Brain (organoid and tissue), 16 donors: ENCODE measurements at places on chromosomes 7 and 10.
A peak's percentile ranks its signal among the peaks of the same experiment; 100 is the strongest.

DNA sequence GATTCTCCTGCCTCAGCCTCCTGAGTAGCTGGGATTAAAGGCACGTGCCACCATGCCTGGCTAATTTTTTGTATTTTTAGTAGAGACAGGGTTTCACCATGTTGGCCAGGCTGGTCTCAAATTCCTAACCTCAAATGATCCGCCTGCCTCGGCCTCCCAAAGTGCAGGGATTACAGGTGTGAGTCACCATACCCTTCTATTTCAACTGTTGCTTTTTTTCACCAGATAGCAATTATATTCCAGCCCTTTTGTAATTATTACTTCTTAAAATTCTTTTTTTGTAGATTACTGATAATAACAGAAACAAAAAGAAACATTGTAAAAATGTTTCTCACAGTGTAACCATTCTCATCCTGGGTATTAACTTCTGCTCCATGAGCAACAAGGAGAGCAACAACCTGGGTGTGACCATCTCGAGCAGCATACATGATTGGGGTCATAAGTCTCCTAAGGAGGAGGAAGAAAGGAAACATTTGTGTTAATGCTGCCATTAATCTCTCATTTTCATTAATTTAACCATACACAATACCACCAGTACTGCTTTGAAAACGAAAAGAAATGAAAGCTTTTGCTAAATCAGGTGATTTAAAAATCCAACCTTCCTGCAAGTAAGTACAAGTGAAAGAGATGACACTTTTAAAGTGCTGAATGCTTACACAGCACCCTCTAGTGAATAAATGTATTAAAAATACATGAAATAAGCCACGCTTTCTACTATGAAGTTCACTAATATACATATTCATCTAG, 41.8 kb downstream of the ASZ1 start:
- peak; percentile 54 for DNase-seq

DNA sequence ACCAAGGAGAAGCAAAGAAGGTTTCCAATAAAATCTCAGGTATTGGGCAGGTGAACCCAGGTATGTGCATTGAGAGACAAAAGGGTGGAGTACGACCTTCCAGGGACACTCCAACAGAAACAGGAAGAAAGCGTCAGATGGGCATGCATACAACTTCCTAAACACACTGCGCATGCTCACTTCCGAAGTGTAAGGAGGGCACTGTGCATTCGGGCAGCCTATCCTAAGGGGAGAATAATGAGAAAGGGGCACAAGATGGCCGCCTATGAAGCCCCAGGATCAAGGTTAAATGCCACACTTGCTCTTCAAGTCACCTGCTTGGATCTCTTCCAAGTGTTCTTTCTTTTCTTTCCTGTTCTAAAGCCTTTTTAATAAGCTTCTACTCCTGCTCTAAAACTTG, 39.4 kb upstream of the PRSS1 start:
- DNase-seq, result no peak

GRCh38 chr10:67783606-67784294, 54.2 kb downstream of the DNAJC12 start:
- no peak for DNase-seq

DNA sequence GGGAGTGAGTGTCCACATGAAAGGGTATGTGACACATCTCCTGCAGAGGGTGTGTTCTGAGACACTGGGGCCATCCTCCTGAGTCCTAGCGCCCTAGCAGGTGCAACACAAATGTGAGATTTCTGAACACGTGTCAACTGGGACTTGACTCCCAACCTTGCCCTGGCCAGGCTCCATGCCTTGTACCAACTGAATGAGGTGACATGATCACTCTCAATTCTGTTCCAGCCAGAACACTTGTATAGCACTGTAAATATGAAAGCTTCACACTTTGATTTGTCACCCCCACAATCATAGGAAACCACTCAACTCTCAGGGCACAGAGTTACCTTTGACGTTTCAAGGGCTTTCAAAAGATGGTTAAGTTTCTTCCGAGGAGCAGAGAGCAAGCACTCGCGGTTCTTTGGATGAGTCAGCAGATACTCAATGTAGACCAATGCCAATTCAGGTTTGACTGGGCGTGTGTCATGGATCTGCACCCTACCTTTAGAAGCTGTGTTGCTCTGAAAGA, 48.6 kb downstream of the NCAPG2 start:
- DNase-seq, result no peak

- no peak for DNase-seq
Observed at GRCh38 chr10:106935978-106936451, 228.5 kb downstream of the SORCS1 start.

- no peak for DNase-seq
Observed at GRCh38 chr7:133015888-133016287, 66.0 kb downstream of the CHCHD3 start.

DNA sequence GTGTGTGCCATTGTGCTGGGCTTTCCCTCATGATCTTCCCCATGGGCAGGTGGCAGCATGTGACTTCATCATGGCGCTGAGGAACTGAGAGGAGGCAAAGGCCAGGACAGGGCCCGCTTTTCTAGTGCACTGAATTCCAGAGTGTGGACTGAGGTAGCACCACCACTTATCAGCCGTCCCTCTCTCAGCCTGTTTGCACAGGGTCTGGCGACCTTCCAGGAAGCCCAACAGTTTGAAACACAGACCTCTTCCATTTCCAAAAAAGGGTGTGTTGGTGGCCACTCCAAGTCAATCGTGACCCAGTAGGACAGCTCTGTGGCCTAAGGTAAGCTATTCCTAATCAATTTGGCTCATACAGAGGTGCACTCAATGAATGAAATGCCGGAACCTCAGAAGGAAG, 4.4 kb downstream of the DNAJC30 start:
- no peak for DNase-seq

GRCh38 chr10:43863859-43864591, 215.3 kb upstream of the ZNF32 start:
- DNase-seq, result no peak

- DNase-seq, result no peak
Observed at GRCh38 chr10:21285742-21286331, 239.6 kb downstream of the SKIDA1 start.

DNA sequence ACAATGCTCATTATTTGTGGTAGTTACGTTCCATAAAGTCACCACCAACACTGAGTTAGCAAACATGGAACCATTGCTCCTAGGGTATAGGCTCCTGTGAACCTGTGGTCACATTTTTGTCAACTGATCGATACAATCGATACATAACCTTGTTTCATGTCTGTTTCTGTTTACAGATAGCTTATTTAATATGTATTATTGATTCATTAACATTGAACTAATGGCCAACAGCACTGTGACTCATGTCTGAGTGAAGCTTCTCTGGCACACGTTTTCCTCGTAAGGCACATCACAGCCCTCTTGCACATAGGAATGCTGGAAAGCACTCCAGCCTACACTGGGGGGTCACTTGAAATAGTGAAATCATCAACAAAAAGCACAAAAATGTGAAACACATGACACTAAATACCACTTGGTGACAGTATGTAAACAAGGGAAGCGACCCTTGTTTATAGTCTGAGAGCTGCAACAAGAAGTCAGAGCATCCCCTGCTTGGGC, 27.0 kb downstream of the GHRHR start:
- DNase-seq, result no peak

- no peak for DNase-seq
Observed at GRCh38 chr10:74827694-74828093, 1.3 kb downstream of the KAT6B start.

DNA sequence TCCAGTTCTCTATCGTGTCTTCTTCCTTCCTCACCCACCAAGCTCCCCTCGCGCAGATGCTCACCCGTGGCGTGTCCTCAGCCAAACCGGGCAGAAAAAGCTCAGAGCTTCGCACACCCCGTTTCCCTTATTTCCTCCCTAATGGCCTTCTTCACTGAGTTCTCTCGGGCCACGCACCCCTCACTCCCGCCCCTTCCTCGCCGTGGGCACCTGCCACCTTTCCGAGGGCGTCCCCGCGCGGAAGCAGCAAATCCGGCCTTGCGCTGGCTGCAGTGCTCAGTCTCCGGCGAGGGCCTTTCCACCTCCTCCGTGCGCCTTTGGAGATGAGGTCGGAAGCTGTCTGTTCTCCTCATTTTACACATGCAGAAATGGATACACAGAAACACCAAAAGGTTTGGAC, 12.4 kb upstream of the CALML3 start:
- DNase-seq, result no peak

GRCh38 chr10:96276831-96277230, 5.5 kb upstream of the BLNK start:
- DNase-seq, result no peak

DNA sequence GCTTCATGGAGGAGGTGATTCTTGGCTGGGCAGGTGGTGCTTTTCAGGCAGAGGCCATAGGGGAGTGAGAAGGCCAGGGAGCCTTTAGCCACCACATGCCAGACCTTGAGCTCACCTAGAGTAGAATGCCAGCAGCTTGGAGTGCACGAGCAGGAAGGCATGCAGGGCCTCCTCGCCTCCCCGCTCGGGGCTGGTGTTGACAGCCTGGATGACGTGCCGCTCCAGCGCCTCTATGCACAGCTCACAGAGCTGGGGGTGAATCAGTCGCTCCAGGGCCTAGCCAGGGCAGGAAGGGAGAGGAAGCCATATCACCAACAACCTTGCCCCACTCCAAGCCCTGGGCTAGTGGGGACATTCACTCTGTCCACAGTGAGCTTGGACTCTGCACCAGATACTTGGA, 15.7 kb downstream of the HPS1 start:
- no peak for DNase-seq

GRCh38 chr7:112262036-112262435, 55.5 kb downstream of the ZNF277 start:
- no peak for DNase-seq

DNA sequence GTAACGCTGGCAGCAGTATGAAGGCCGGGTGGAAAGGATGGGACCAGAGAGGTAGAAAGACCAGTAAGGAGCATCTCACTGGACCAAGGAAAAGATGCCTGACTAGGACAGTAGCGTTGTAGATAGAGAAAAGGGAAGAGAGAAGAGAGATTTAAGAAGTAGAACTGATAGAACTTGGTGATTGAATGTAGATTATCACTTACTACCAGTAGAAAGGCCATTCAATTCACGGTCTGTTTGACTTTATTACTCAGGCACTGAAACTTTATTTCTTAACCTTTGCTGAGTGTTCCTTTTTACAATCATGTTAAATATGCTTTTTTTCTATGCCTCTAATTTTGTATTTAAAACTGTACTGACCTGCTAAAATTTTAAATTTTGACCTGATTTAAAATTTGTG, 12.2 kb downstream of the MCU start:
- DNase-seq, result no peak

GRCh38 chr10:123145542-123146012, 2.4 kb upstream of the HMX2 start:
- DNase-seq, result no peak

- DNase-seq, result peak; percentile 31
Observed at GRCh38 chr7:1027242-1028043, 16.9 kb upstream of the GPR146 start.

DNA sequence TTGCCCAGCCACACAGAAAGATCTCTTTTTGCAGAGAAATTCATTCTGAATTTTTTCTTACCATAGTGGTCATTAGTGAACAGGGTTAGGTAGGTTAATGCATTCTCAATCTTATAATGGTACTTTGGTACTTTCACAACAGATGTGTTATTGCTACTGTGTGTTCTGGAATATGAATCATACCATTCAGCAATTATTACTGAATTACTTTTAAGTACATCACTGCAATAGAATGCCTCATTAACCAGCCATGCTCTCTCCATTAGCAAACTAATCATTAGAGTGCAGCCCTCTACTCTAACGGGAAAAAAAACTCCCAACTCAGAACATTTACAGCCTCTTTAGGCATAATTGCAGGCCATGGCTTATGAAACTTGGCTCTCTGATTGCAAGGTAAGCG, 102.1 kb downstream of the DOCK4 start:
- DNase-seq, result peak; percentile 21

DNA sequence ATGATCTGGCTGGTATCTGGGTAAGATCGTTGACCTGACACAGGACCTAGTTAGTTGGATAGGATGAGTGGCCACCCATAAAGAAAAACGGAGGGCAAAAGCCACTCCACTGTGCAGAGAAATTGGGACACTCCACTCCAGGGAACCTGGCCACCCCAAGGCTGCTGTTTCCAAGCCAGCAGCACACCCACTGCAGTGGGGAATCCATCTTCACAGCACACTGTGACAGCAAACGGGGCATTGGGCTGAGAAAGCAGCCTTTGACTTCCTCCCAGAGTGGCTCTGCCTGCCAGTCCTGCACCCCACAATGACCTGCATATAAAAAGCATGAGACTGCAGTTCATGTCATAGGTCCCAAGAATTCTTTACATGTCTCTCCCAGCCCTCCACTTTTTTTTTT, 52.9 kb downstream of the MTPN start:
- no peak for DNase-seq

- DNase-seq, result no peak
Observed at GRCh38 chr10:6091630-6092029, 2.8 kb downstream of the RBM17 start.

DNA sequence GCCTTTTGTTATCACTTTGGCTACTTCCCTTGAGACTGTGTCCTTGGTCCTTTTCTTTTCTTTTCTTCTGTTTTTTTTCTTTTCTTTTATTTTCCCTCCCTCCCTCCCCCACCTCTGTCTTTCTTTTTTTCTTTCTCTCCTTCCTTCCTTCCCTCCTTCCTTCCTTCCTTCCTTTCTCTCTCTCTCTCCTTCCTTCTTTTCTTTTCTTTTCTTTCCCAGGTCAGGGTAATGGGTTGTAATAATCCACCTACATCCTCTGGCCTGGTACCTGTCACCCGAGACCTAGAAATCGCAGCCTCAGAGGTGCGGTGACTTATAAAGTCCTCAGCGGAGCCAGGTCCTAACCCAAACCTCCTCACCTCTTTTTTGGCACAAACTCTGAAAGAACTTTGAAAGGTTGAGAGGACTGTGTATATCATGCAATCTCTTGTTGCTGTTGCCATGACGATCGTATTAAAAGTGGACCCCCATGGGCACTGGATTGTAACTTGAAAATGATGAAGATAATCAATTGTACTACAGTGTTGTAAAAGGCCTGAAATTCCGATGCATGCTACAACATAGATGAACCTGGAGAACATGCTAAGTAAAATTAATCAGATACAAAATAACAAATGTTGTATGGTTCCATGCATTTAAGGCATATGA, 140.7 kb upstream of the AGK start:
- DNase-seq, result no peak

- no peak for DNase-seq
Observed at GRCh38 chr10:67780759-67781538, 57.0 kb downstream of the DNAJC12 start.

- DNase-seq, result no peak
Observed at GRCh38 chr7:157017149-157017548, 6.7 kb upstream of the MNX1 start.
